ENCODE measurements at places on chromosomes 11 and 22.

GRCh38 chr22:20956258-20957101, 10.6 kb upstream of the AIFM3 start:
- DNase-seq = peak; percentile 85

- DNase-seq = no peak
Measured at GRCh38 chr22:20401376-20402014, 7.5 kb downstream of the ZNF74 start.

DNA sequence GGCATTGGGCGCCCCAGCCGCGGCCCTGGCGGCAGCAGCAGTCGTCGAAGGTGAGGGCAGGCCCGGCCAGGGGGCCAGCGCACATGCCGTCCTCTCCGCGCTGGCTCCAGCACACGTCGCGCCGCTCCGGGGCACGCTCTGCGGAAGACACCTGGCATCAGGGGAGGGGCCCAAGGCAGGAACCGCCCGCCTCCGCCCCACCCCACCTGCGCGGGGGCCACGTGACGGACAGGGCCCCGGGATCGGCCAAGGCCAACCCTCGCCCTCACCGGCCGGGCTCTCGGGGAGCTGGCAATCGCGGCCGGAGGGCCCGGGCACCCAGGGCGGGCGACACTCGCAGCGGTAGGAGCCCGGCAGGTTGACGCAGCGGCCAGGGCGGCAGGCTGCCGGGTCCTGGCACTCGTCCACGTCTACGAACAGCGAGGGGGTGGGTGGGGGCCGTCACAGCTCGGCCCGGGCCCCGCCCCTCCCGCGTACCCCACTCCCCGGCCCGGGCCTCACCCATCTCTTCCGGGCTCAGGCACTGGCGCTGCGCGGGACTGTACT, 14.9 kb downstream of the SCYL1 start:
- peak; percentile 83 for DNase-seq

DNA sequence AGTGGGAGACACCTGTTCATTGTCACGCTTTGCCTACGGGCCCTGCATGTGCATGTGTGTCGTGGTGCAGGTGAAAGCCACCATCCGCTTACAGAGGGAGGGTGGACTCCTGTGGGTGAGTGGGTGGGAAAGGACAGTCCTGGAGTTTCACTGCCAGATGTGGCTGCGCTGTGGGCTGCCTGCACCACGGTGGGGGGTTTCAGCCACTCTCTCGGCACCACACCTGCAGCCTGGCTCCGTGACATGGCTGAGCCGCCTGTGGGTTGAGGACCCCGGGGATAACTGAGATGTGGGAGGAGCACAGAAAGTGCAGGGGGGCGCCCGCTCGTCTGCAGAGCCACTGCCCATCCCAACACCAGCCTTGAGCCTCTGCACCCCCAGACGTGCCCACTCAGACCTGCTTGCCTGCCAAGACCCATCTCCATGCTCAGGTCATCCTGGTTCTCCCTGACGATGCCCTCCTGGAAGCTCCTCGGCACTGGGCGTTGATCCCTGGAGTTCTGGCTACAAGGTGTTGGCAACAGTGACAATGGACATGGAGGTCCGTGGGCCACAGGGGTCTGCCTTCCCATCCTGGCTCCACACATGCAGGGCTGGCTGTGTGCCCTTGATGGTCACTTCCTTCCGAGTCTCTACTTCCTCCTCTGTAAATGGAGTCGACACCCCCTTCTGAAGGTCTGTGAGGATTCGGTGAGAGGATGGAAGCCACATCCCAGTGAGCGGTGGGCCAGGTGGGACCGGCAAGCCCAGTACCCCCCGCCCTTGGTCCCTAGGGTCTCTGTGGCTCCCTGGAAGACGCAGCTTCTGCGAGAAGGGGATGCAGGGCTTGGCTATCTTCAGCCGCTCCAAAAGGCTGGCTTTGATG, 1007.0 kb downstream of the BRD1 start:
- DNase-seq = no peak

- DNase-seq = peak; percentile 98
Measured at GRCh38 chr11:19374151-19374569, 133.4 kb upstream of the E2F8 start.

- no peak for DNase-seq
Measured at GRCh38 chr11:873706-874105, 31.1 kb downstream of the TSPAN4 start.

GRCh38 chr11:117513666-117514065, 186.0 kb downstream of the CEP164 start:
- DNase-seq = no peak

DNA sequence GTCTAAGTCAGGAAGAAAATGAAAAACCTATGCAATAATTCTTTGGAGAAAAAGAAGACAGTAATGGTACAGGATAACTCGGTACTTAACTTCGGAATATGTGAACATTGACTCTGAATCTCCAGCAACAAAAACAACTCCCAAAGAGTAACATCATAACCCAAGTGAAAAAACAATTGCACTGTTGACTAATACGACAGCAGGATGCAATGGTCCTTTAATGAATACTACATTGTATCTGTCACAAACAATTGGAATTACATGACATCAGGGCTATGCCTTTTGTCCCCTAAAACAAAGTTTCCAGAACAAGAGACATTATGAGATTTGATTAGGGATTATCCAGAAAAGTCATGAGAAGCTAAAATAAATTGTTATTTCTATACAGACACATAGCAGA, 1065.9 kb downstream of the LRRC4C start:
- DNase-seq = no peak

GRCh38 chr22:49291781-49292180, 535.9 kb downstream of the BRD1 start:
- no peak for DNase-seq

All from RKO (cell line).